ENCODE measurements at places on chromosomes 4 and X.

DNA sequence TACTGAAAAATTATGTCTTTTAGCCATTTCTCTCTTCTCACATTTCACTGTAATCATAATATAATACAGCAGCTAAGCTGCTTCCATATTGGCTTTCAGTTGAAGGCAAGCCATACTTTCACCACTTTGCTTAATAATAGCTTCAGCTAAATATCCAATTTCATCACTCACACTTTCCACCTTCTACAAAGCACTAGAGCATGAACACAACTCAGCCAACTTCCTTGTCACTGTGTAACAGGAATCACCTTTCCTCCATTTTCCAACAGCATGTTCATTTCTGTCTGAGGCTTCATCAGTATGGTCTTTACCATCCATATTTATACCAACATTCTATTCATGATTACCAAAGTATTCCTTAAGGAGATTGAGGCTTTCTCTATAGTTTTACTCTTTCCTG is 219.8 kb upstream of the CTSO start:
- no peak for DNase-seq

- no peak for DNase-seq
Measured at GRCh38 chr4:48914311-48914710, 7.7 kb upstream of the OCIAD2 start.

- no peak for DNase-seq
Measured at GRCh38 chr4:48602763-48603162, 112.7 kb downstream of the ZAR1 start.

DNA sequence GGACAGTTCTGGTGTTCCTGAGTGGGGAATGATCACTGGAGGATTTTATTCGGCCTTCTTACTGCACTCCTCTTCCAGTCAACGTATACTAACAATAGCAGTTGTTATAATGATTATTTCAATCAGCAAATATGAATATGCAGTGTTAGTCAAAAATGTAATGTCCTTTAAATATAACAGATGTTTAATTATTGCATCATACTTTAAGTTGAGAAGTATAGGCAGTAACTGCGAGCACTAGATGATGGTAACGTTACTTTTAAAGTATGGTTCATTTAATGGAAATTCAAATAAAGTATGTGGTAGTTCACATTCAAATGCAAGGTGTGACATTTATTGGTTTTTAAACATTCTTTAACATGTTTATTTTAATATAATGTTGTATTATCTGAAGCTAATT is 5.5 kb upstream of the BLTP1 start:
- DNase-seq = no peak

DNA sequence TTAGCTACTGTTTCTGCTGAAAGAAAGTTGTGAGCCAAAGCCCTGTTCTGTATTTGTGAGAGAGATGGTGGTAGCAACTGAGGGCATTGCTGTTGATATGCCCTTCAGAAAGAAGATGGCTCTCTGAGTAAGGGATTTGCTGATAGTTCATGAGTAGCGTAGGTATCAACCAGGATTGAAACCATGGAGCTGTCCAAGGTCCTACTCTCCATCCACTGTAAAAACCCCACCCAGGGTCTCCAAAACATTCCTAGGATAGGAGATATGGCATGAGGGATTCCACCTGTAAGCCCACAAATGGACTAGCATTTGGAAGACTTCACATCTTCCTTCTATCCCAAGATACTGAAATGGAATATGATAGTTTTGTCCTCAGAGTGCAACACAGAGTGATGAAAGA is 277.1 kb upstream of the PRKX start:
- no peak for DNase-seq

DNA sequence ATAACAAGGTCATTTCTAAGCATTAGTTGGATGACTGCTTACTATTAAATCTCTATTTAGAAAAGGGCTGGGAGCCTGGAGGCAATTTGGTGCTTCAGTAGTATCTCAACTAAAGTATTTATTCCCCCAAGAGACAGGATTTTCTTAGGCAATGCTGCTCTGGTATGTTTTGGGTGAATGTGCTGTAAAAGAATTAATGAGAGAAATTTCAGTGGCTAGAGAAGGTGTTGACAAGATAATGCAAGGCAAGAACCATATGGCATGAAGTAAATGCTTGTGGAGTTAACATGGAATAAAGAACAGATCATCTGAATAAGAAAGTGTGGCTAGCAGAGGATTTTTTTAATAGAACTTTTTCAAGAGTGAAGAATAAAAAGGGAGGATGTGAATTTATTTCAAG is 3.9 kb downstream of the CYP2U1 start:
- DNase-seq = no peak

DNA sequence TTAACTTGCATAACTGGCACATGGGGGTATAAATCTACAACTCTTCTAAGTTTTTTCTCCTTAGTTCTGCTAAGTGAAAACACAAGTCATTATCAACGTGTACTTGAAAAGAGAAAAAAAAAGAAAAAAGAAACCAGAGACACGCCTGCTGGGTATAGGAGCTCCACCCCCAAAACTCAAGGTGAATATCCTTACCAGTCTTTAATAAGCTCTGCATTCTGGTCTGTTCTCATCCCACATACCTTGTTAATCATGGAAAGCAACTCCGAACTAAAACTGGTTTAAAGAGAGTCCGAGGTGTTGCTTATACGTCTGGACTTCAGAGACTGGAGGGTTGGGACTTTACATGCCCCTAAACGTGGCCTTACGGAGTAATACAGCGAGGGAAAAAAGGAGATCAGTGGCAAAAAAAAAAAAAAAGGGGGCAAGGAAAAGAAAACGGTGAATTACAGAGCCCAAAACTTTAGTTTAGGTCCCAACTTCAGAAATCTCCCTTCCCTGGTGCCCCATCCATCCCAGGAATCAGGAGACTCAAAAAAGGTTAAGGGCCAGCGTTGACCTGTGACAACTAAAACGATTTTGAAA is 1.0 kb downstream of the PGRMC2 start:
- no peak for DNase-seq

GRCh38 chr4:11440481-11441193 is 11.9 kb upstream of the HS3ST1 start:
- DNase-seq = no peak

GRCh38 chr4:169823685-169824084 is 65.9 kb upstream of the HPF1 start:
- DNase-seq = no peak

DNA sequence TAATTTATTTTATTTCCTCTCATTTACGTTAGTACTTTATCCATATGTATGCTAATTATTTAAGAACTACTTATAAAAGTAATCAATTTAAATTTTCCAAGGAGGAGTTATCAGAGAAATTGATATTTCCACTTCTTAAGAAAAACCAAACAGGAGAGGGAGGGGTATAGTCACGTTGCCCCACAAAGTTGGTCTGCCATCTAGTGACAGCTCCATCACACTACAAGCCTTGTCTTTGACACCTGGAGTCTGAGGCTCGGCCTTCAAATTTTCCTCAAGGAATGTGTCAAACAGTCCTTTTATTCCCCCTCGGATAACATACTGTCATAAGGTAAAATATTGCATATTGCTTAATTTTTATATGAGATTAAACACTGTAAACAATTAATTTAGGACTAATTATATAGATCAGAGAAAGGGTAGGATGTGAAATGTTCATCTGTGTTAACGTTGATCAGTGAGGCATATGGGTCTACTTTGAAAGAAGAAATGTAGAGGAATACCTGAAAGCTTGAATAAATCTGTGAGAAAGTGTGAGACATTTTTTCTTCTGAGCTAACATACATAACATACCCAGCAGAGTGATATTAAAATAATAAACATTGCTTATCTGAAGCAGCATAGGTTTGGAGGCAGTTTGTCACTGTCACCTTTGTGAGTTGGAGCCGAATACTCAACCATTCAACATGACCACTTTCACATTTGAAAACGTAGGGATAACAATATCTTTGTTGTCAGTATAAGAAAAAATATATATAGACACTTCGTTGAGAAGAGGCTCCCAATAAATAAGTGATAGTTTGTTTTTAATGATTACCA is 114.4 kb downstream of the GLRA3 start:
- DNase-seq = no peak

- no peak for DNase-seq
Measured at GRCh38 chr4:2924765-2925301, 38.4 kb downstream of the NOP14 start.
